ENCODE measurements at places on chromosomes 7 and 10.

DNA sequence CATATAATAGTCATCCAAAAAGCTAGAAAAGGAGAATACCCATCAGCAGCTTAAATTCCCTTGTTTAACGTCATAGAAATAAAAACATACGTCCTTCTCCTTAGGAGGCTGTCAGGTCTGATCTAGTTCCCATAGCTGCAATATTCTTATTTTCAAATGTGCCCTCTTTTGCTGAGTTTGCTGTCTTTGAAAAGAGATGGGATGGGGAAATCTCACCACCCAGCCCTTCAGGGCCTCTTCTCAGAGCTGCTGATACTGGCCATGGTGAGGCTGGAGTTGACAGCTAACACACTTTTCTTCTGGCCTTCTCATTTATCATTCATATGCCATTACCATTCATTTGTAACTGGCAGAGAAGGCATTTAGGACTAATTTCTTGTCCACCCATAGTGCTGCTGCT lies 5.1 kb upstream of the PCGF5 start:
- no peak for DNase-seq

DNA sequence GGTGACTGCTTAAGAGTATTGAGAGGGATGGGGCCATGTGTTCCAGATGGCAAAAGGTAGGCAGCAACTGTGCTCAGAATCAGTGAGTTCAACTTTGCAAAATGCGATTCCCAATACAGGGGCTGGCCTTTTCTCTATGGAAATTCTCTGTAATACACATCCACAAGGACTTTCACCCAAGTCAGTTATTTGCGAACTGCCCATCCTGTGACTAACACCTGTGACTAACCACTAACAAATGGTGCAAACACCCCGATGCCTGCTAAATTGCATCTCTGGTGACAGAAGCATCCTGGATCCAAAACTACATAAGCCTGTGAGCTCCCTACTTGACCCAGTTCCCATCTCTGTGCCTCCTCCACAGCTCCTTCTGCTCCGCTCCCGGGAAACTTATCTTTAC lies 9.0 kb upstream of the CUZD1 start:
- peak; percentile 26 for DNase-seq

GRCh38 chr7:85483177-85483576 lies 296.3 kb upstream of the SEMA3D start:
- DNase-seq: peak; percentile 15

DNA sequence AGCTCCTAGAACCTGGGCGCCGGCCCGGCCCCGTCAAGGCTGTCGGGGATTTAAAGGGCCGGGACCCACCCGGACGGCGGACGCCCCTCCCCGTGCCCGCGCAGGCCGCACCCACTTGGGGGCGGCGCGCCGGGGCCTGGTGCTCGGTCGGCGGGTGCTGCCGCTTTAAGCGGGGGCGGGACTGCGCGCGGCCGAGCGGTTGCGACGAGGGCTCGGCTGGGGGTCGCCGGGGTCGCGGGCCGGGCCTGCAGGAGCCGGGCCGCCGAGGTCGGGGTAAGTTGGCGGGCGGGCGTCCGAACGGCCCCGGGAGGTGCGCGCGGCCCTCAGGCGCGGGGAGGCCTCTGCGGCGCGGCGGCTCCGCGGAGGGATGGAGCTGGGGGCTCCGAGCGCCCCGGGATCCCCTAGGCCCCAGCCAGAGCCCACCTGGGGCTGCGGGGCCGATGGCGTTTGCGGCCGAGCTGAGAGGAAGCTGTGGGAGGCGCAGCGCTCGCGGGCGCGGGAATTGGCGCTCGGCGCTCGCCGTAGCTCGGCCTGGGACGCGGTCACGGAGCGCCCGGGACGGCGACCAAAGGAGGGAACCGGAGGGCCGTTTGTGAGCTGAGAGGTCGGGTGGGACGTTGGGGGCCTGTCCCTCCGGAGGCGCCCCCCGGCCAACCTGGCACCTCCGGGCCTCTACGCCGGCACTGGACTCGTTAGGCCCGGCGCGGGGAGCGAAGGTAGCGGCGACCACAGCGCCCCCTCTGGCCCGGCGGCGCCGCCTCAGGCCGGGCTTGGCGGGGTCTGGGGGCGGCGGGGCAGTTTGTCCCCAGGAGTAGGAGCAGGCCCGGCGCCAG lies at the start of gene TRRAP:
Gene TRRAP (plus strand): TSS at position 168 of the 833 bp plus-strand sequence. CDS start 2,619 bp downstream, outside the sequence.
- peak; percentile 39 for DNase-seq

DNA sequence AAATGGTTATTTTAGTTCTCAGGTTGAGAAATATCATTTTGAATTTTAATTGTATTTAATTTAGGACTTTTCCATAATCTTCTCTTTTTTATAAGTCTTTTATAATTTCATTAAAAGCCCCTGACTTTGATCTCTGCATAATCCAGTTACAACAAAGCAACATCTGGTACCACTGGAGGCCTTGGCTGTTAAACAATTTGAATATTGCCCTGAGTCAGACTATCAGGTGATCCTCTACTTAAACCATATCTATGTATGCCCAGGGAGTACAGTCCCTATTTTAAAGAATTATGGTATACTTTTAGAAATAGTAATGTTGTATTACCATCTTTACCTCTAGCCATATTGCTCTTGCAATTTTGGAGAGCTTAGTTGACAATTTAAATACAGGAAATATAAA lies 119.1 kb downstream of the MAGI2 start:
- DNase-seq: no peak

DNA sequence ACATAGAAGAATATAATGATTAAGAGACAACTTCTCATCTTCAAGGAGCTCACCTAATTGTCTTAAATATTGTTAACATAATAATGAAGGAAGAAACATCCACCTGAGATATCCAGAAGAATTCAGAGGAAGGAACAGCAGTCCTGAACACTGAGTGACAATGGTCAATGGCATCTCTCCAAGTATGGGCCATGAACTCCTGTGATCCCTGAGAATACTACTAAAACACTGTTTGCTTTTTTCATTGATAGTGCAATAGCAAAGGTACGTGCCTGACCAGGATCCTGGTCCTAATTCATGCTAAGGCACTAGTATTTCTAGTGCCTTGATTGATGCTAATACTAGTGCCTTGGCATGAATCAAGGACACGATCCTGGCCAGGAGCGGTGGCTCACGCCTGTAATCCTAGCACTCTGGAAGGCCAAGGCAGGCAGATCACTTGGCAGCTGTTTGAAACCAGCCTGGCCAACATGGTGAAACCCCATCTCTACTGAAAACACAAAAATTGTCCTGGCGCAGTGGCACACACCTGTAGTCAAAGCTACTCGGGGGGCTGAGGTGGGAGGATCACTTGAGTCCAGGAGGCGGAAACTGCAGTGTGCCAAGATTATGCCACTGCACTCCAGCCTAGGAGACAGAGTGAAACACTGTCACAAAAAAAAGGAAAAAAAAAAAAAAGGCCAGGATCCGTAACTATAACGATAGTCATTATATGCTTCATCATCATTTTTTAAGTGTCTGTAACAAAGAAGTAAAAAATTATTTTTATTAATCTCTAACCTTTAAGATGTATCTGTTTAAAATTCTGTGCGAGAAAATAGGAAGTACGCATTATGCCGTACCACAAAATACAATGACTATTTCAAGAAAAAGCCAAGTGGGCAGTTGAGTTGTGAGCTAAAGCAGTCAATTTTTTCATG lies 49.1 kb downstream of the SRPK2 start:
- DNase-seq: no peak

- DNase-seq: peak; percentile 72
Measured at GRCh38 chr10:17257466-17258321, 29.7 kb downstream of the VIM start.

GRCh38 chr7:106381252-106381651 lies 96.5 kb upstream of the NAMPT start:
- DNase-seq: no peak

- peak; percentile 23 for DNase-seq
Measured at GRCh38 chr7:142854372-142855113, at the start of gene EPHB6. Gene EPHB6, plus strand, starts transcription at chr7:142855076. Its CDS starts 8,152 bp downstream, at chr7:142863228.

GRCh38 chr7:30285536-30286284 lies 1.3 kb downstream of the ZNRF2 start:
- DNase-seq: no peak

GRCh38 chr10:71521504-71522441 lies 125.1 kb downstream of the CDH23 start:
- no peak for DNase-seq

DNA sequence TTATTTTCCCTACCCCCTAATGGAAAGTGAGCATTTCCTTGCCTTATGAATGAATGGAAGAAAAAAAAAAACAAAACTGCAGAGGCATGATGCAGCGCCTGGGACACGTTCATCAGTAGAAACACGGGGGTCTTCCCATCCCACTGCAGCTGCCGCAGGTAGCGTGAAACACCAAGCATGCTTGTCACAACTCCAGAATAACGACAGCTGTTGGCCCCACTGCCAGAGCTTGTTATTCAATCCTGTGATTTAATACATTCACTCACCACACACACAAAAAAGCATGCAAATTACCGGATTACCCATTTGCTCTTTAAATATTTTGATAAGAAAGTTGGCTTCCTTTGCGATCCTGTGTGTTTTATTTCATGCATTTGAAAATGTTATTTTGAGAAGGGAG lies 48.4 kb upstream of the GNA12 start:
- no peak for DNase-seq

- no peak for DNase-seq
Measured at GRCh38 chr7:100720279-100720670, at the start of gene EPO. Gene EPO, plus strand, starts transcription at chr7:100720468. Its CDS starts 513 bp downstream, at chr7:100720981.

DNA sequence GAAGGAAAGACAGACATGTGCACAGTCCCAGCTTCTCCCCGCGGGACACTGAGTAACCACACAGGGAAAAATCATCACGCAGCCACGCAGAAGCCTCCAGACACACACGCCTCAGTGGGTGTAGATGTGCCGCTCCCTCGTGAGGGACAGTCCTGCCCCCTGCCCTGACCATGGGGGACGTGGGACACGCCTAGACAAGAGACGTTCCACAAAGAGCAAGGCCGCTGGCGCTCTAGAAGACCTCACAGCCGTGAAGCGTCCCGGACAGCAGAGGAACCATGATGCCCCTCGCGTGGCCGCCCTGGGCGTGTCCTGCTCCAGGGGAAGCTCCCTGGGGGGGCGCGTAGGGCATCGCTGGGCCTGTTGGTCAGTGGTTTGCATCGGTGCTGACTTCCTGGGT lies 210.8 kb downstream of the DNAJB6 start:
- no peak for DNase-seq

DNA sequence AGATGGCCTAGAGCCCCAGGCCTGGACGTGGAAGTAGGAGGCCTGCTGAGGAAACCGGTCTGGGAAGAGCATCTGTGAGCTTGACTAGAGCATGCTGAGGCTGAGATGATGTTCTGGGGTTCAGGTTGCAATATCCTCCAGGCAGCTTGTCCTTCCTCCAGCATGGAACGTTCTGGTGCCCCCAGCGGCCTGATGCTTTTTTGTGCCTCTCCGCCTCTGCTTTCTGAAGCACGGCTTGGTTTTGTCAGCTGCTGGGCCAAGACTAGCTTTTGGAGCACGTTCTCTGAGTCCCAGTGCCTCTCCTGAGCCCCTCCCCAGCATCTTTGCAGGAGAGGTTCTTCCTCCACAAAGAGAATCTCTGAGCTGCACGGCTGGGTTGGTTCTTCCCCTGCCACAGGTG lies 682.0 kb upstream of the FOXK1 start:
- no peak for DNase-seq

- DNase-seq: no peak
Measured at GRCh38 chr7:45601094-45601493, 26.9 kb downstream of the ADCY1 start.

DNA sequence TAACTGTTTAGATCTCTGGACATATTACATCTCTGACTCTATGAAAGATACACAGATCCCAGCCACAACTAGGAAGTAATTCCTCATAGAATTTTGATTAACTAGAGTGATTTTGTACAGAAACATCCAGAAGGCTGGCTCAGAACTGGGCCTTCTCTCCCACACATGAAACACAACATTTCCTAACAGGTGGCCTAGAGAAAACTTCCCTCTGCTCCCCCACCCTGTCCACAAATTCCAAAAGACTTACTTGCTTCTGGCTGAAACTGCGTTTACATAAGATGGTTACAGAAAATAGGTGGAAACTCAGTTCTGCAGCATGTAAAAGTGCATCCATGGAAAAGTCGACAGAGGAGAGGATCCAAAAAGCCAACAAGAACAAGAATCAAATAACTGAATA lies 132.9 kb downstream of the FZD1 start:
- no peak for DNase-seq

GRCh38 chr10:132906106-132906505 lies 36.3 kb downstream of the CFAP46 start:
- DNase-seq: no peak

DNA sequence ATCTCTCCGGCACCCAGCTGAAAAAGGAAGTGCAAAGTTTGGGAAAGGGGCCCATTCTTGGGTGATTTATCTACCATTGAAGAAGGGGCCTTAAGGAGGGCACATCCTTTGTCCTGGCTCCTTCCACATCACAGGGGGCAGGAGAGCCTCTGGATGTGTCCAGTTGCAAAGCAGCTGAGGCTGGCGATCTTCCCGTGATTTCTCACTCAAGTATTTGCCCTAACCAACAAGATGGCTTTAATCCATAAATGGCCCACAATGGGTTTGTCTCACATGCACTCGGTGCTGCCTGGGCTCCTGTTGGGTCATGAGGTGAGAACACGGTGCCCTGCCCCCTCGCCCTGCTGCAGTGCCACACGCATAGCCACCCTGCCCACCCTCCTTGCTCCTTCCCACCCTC lies 14.2 kb upstream of the FRMPD2 start:
- no peak for DNase-seq

GRCh38 chr7:152203095-152203494 lies 177.6 kb downstream of the GALNT11 start:
- no peak for DNase-seq

DNA sequence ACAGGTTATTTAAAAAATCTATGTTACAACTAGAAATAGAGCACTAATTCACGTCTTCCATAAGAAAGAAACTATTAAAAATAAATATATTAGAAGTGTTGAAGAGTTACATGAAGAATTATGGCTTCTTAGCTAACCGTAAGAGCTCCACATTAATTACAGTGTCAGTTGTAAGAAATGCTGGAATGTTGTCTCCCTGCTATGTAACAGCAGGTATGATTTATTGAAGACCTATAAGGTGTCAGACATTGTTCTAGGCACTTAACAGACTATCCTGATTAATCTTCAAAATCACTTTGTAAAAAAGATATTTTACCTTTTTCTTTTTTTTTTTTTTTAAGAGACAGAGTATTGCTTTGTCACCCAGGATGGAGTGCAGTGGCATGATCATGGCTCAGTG lies 75.8 kb upstream of the NEBL start:
- DNase-seq: no peak

DNA sequence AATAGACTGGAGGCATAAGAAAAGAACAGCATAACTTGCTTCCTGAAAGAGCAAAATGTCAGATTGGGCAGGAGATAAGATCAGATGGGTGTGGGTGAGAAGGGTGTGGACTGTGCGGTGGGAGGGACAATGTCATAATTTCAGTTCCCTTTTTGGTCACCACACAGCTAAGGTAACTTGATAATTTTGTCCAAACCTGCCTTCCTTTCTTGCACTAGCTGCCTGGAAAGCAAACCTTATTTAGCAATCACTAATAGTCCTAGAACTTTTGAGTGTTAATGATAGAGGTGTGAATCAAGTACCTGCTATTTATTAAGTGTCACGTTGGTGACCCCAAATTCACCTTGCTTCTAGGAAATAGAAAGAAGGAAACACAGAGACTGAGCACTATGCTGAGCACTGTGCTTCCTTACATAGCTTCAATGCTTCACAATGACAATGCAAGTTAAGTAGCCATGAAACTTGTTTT lies 72.4 kb upstream of the SP4 start:
- DNase-seq: no peak

Measured in amniotic stem cell (primary cell).